ENCODE measurements at places on chromosomes 11 and 22. TPM values are rescaled to one million over a fixed set of nuclear protein-coding genes. Genes with fewer than 3 reads are reported as not detected.

DNA sequence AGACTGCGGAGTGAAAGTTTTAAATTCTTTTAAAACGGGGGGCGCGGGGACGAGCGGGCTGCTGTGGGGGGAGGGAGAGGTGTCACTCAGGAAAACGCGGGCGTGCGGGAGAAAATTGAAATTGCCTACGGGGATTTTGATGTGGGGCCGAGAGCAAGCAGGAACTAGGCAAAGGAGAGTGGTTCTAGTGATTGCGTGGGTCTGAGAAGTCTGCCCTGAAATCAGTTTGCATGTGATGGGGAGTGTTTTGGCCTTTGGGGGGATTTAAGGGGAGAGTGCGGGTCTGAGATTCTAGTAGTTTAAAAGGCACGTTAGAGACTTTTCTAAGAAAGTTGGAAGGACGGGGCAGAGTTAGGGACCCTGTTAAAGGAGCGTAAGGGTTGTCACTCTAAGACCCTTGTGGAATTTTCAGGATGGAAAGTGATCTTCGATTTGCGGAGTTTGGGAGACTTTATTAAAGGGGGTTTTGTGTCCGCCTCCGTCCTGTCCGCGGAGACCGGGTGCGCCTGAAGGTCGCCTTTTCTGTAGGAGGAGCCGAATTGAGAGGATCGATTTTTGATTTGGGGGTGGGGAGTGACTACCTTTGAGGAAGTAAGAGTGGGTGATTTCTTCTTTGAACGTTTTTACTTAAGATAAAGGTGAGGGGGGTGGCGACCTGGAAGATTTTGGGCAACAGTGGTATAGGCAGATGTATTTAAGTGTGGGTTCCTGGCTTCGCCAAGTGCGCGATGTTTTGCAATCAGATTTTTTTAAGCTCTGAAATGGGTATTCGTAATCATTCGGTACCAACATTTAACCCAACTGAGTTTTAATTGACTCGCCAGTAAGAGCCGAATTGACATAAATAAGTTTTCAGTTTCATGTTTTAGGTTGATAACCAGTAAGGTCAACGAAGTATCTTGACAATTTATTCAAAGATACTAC, 1.1 kb downstream of the EED start:
- peaks cover 42% of the 10 kb centered on the region for H3K4me1 ChIP-seq
- no peaks in the 10 kb centered on the region for H3K27me3 ChIP-seq
- peak overlapping the region; percentile 99 for H3K27ac ChIP-seq

MPZL3 gene
- total RNA-seq, result 0.12 TPM

DNA sequence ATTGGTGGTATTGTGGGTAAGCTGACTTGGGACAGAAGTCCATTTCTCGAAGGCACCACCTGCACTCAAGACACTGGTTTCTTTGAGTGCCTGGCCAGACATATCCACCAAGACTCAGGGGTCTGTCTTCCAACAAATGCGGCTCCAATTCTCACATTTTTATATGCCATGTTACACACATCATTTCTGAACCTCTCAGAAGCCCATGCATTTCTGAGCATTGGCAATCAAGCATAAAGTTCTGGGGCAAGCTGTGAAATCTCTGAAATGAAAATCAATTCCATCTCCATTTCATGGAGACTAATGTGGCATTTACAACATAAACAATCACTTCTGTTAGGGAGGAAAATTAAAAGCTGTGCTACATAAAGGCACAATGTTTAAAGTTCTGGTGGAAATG, 243.7 kb downstream of the KIRREL3 start:
- no peak for DNase-seq
- H3K4me3 ChIP-seq, result no peak overlapping the region
- no peaks in the 10 kb centered on the region for H3K36me3 ChIP-seq
- H3K27ac ChIP-seq, result no peak overlapping the region
- H3K27me3 ChIP-seq, result no peaks in the 10 kb centered on the region

GRCh38 chr11:6587360-6587953, 16.0 kb downstream of the RRP8 start:
- DNase-seq, result no peak
- peaks cover 9% of the 10 kb centered on the region for H3K36me3 ChIP-seq
- H3K27me3 ChIP-seq, result no peaks in the 10 kb centered on the region
- H3K4me1 ChIP-seq, result no peaks in the 10 kb centered on the region
- no peak overlapping the region for H3K4me3 ChIP-seq

- no peaks in the 10 kb centered on the region for H3K27me3 ChIP-seq
- no peaks in the 10 kb centered on the region for H3K4me1 ChIP-seq
- no peak overlapping the region for H3K4me3 ChIP-seq
- no peak for DNase-seq
- H3K36me3 ChIP-seq, result no peaks in the 10 kb centered on the region
- no peak overlapping the region for H3K27ac ChIP-seq
These were observed 353.1 kb downstream of the METTL15 start for GRCh38 chr11:28461338-28461737.

TNNT3 gene
- total RNA-seq, result 2.5 TPM

- no peaks in the 10 kb centered on the region for H3K4me1 ChIP-seq
- H3K4me3 ChIP-seq, result no peak overlapping the region
- DNase-seq, result no peak
- no peaks in the 10 kb centered on the region for H3K27me3 ChIP-seq
These were observed 8.6 kb downstream of the CCDC81 start for GRCh38 chr11:86383041-86383955.

- H3K4me3 ChIP-seq, result no peak overlapping the region
- no peak overlapping the region for H3K27ac ChIP-seq
- DNase-seq, result peak; percentile 55
- H3K27me3 ChIP-seq, result no peaks in the 10 kb centered on the region
- no peaks in the 10 kb centered on the region for H3K4me1 ChIP-seq
- H3K36me3 ChIP-seq, result no peaks in the 10 kb centered on the region
These were observed 10.0 kb upstream of the OR5M1 start for GRCh38 chr11:56624661-56625110.

DNA sequence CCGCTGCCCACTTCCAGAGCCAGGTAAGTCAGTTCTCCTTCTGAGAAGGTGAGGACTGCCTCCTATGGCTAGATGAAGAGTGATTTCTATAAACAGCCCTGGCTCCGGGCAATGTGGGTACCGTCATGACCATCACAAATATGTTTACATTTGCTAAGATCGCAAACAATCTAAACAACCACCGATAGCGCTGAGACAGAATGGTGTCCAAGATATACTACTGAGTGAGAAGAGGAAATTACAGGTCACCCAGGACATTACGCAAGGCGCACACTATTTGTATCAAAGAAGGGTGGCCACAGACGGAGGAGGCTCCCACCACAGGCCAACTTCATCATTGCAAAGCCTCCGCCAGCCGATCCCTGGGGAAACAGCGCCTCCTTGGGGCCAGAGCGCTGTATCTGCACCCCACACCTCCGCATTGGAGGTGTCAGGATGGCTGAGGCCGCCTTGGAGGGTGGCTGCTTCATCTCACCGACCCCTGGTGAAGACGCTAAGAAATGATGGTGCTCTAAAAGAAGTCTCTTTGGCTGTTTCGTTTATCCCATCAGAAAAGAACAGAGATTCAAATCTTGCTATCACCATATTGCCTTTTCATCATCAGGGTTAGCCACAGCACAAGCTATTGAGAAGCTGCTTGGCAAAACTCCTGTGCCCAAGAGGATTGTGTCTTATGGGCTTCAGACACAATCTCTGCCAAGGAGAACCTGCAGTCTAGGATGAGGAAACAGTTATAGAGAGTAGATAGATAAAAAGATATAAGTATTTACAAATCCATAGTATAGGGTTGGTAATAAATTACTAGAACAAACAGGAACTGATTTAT, 12.3 kb upstream of the ASRGL1 start:
- no peak overlapping the region for H3K4me3 ChIP-seq
- H3K36me3 ChIP-seq, result no peaks in the 10 kb centered on the region
- peaks cover 30% of the 10 kb centered on the region for H3K27me3 ChIP-seq
- peak; percentile 55 for DNase-seq
- no peaks in the 10 kb centered on the region for H3K4me1 ChIP-seq

DNA sequence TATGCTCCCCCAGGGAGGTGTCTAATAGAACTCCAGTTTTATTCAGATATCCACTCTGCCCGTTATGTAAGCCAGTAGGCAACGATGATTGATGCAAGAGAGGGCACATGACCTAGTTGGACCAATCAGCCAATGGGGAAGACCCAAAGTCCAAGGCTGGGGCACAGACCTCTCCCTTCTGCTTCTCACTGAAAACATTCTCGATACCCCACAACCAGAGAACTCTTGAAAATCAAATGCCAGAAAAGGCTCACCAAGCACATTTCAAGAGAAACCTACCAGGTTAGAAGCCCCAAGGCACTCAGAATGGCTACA, 7.4 kb downstream of the HIRA start:
- no peak for DNase-seq
- H3K4me3 ChIP-seq, result no peak overlapping the region
- H3K27ac ChIP-seq, result no peak overlapping the region
- no peaks in the 10 kb centered on the region for H3K36me3 ChIP-seq

OR52E2 gene
- total RNA-seq, result not detected

DNA sequence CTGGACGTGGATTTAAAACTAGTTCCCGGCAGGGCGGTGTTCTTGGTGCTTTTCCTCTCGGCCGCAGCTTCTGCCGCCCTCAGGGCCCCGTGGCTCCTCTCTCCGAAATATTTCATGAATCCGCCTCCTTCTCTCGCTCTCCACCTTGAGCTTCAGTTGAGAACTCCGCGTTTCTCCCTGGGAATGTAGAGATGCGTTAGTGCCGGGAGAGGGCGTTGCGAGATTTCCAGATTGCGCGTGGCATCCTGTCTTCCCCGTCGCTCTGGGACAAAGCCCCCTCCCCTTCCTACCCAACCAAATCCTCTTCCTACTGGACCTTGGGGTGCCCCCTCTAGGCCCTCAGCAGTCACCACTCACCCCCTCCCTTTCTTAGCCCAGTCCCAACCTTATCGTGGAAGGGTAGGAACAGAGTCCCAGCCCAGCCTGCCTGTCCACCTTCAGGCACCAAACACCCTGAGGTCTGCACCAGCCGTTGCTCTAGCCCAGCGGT, 15.5 kb upstream of the RAC2 start:
- DNase-seq, result peak; percentile 67
- H3K36me3 ChIP-seq, result no peaks in the 10 kb centered on the region
- no peak overlapping the region for H3K27ac ChIP-seq

DNA sequence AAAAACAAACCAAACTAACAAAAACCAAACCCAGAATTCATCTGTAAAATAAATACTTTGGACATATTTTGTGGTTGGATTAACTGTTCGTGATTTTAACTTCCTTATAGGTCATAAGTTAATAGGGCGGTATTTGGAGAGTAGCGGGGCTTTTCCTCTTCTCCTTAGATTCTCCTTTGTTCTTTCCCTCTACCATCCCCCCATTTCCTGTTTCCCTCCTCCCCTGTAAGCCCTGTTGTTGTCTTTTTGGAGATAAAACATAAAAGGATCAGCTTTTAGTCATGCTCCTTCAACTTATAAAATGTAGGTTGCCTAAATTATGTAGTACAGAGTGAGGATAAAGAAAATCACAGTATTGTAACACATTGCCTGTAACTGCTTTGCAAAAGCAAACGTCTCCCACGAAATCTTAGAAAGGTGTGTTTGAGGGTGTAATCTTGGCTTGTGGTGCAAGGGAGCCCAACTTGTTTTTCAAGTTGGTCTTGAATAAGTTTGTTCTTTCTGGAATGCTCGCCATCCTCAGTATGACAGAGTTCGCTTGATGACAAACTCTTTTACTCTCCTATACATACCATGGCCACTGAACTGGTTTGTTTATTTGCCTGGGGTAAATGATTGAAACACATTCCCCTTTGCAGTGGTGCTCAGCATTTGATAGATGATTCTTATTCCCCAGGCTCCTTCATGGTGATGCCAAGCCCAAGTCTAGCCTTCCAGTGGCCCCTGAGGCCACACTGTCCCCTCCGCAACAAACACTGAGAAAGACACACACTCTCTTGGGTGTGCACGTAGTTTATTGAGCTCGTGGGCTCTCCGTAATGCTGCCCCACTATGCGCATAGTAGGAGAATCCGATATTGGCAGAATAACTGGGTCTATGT, 49.4 kb downstream of the TEAD1 start:
- H3K4me1 ChIP-seq, result peaks cover 40% of the 10 kb centered on the region
- H3K27me3 ChIP-seq, result no peaks in the 10 kb centered on the region
- no peak for DNase-seq
- H3K4me3 ChIP-seq, result no peak overlapping the region
- peak overlapping the region; percentile 12 for H3K27ac ChIP-seq

DNA sequence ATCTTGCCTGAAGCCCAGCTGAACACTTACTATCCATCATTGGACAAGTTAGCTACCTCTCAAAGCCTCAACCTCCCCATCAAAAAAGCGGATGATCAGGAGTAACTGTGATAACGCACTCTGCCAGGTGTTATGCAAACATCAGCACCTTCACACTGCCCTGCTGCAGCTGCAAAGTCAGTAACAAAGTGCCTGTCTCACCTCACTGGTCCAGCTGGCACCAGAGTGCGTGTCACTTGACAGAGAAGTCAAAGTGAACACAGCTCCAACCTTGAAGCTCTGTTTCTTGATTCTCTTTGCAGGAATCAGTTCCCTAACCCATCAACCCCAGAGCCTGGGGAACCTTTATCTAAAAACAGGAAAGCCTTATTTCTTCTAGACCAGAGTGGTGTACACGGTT, 413.6 kb downstream of the CTTN start:
- no peaks in the 10 kb centered on the region for H3K4me1 ChIP-seq
- H3K27ac ChIP-seq, result no peak overlapping the region
- H3K27me3 ChIP-seq, result no peaks in the 10 kb centered on the region
- no peak overlapping the region for H3K4me3 ChIP-seq
- no peak for DNase-seq

XKR3 gene
- not detected for total RNA-seq

C22orf15 gene
- total RNA-seq, result 0.07 TPM

EIF3L gene
- total RNA-seq, result 407 TPM

DNA sequence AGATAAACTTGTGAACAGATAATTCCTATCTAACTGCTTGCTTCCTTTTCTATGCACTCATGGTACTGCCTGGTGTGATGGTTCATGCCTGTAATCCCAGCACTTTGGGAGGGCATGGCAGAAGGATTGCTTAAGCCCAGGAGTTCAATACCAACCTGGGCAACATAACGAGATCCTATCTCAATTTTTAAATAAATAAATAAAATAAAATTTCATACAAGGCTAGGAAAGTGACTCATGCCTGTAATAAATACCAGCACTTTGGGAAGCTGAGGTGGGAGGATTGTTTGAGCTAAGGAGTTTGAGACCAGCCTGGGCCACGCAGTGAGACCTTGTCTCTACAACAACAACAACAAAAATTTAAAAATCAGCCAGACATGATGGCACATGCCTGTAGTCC, 166.6 kb downstream of the COMMD9 start:
- no peaks in the 10 kb centered on the region for H3K27me3 ChIP-seq
- no peak overlapping the region for H3K4me3 ChIP-seq
- H3K36me3 ChIP-seq, result no peaks in the 10 kb centered on the region
- DNase-seq, result peak; percentile 15

GRCh38 chr22:42933485-42934091, 76.5 kb upstream of the ARFGAP3 start:
- no peak overlapping the region for H3K4me3 ChIP-seq
- H3K27ac ChIP-seq, result peak overlapping the region; percentile 55
- peak; percentile 93 for DNase-seq
- no peaks in the 10 kb centered on the region for H3K36me3 ChIP-seq
- peaks cover 18% of the 10 kb centered on the region for H3K4me1 ChIP-seq
- no peaks in the 10 kb centered on the region for H3K27me3 ChIP-seq

MYO18B gene
- 178 TPM for total RNA-seq

SUSD2 gene
- 2.2 TPM for total RNA-seq

OR8B3 gene
- total RNA-seq, result not detected

Data from cardiac muscle cell (in vitro differentiated cells and primary cell).